ENCODE measurements at places on chromosomes 7 and 10.

GRCh38 chr7:76232698-76233097, 31.0 kb downstream of the SRRM3 start:
- DNase-seq = no peak

- DNase-seq = no peak
These were observed 40.5 kb downstream of the LYZL1 start for GRCh38 chr10:29329420-29329819.

DNA sequence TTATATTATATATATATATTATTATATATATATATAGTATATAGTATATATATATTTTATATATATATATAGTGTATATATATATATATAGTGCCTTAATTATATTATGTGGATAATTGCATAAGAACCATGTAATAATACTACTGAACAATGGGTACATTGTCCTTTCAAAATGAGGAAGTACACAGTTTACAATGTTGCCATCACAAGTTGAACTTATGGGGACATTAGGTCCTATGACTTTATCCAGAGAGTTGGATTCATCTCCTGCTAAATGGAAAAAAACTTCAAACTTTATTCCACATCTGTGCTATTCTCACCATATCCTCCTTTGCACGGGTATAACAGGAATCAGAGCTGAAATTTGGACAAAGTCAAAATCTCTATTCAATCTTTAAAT, 105.0 kb upstream of the AGR3 start:
- DNase-seq = no peak

GRCh38 chr10:93872375-93873158, 21.2 kb upstream of the SLC35G1 start:
- no peak for DNase-seq

GRCh38 chr7:3415861-3416312, 114.8 kb downstream of the SDK1 start:
- DNase-seq = no peak

- DNase-seq = no peak
These were observed 7.9 kb downstream of the ANTXRL start for GRCh38 chr10:46294641-46295220.

DNA sequence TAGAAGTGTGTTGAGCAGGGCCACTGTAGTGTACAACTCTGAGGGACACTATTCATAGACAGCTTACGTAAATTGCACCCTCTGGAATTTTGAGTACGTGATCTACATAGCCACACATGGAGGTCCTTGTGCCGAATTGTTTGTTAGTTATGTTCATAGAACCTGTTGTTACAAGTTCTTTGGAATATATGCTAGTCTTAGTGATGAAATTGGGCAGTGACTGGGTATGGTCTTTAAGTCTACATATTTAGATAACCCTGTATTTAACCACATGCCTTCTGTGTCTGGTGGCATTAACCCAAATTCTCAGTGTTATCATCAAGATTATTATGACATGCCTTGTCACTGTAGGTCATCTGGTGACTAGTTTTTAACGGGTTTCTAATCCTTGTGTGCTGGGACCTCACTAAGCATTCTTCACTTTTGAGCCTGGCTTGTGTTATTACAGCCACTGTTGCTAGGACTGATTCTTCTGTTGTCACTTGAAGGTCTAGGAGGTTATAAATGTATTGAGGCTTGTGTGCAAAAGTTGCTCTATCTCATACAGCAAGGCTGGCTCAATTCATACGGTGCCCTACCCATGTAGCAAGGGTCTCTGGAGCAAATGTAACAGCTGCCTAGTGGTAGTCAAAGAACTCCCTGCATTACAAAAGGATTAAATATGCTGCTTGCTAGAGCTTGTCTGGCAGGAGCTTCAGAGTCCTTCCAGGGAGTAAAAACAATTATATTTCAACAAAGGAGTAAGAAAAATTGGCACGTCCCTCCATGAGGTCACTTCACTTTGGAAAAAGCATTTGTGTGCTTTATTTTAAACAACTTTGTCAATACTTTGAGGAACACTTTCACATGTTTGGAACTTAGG, 65.4 kb downstream of the CDK14 start:
- DNase-seq = no peak

DNA sequence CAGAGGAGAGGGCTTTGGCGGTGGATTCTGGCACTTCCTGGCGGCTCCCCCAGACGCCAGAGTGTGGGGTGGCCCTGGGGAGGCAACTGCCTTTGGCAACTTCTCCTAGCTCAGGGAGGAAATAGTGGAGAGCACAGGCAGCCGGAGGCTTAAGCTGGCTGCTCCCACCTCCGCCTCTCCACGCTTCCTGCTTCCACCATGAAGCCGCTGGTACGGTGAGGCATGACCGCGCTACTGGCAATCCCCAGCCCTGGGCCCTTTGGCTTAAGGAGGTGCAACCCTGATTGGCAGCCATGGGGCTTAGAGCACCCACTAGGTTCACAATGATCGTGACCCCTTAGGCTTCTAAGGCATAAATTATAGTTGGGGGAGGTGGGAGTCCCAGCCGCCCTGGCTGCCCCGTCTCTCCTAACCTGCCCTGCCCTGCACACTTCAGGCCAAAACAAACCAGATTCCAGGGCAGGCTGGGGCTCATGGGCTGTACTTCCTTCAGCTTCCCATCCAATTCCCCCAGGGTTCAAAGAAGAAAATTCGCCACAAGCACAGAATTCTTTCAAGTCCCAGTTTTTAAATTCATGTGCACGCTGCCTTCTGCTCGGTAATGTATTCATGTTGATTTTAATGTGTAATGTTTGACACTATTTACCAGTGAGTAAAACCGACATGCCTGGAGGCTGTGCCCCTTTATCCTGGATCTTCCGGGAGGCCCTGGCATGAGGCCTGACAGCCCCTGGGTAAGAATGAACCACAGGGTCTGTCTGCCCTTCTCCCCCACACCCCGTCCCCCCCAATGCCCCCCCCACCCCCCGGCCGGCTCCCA, 90.7 kb upstream of the LRRC4 start:
- no peak for DNase-seq

DNA sequence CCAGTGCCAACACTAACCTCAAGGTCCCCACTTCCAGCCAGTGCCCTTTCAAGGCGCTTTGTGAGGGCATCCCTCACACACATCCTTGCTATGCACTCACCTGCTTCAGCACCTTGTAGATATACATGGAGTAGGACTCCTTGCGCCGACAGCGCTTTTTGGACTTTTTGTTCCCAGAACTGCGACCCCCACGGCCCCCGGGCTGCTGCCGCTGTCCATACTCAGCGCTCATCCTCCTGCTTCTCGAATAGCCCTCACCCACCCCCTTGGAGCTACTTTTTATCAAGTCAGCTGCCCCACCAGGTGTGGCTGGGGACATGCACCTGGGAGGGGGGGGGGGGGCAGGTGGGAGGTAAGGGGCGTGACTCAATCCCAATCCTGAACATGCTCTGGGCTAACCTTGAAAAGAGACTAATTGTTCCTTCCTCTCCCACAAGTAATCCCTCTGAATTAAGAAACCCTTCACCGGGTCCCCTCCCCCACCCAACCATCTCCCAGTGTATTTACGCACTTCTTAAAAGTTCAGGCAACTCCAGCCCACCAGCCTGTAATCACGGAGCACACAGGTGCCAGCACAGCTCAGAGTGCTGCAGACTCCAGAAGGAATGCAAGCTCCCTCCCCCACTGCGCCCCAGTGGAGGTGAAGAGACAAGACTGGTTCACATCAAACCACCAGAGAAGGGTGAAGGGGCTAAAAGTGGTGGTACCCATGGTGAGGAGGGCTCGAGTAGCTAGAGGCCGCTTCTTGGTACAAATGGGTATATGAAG, at the start of gene H2BK1:
H2BK1 (minus strand) TSS at position 402 of the 768 bp plus-strand sequence; CDS start at position 232, 170 bp downstream.
- DNase-seq = no peak

DNA sequence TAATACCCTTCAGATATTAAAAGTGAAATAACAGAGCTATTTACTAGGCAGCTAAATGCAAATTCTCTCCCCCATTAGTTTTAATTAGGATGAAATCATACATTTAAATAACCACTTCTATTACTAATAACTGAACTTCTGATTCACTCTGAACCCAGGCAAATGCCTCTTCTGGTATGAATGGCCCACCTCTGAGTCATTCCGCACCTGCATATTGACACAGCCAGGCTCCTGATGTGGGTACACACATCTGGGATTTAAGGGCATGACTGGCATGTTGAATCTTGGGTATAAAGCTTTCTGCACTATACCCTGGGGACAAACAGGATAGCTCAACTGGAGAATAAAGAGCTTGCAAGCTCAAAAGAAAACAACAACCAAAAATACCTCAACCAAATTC, 140.9 kb downstream of the AUTS2 start:
- peak; percentile 86 for DNase-seq

- DNase-seq = no peak
These were observed 22.6 kb downstream of the AQP1 start for GRCh38 chr7:30934225-30934624.

- DNase-seq = no peak
These were observed 367.7 kb upstream of the HPS1 start for GRCh38 chr10:98814470-98814869.

DNA sequence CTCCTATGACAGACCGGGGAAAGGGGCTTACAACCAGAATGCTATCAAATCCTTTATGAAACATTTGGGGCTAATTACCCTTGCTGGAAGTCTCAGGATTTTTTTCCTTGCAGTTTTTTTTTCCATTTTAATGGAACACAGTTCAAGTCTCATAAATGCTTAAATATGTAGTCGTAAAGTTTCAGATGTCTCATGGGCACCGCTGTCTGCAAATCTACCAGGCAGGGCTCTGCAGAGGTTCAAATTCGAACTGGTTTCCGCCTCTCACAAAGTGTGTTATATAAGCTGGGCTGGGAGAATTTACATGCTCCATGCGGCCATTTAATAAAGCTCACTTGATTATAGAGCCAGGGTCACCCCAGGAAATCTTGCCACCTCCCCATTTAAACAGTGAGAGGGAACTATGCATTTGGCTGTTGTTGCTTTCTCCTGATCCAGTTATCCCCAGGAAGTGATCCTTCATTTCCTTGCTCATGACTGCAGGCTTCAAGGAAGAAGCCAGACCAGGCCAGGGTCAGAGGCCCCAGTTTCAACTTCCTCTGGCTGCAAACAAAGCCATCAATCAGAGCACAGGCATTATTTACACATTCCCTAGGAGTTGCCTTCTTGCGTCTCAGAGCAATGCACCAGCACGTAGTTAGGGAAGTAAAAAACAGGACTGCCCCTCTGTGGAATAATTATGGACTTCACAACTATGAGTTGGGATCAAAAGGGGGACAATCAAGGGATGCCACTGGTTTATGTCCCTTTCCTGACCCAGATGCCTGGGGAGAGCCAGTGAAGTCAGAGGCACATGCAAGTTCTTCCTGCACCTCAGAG, 358.8 kb downstream of the PRPF18 start:
- DNase-seq = no peak

DNA sequence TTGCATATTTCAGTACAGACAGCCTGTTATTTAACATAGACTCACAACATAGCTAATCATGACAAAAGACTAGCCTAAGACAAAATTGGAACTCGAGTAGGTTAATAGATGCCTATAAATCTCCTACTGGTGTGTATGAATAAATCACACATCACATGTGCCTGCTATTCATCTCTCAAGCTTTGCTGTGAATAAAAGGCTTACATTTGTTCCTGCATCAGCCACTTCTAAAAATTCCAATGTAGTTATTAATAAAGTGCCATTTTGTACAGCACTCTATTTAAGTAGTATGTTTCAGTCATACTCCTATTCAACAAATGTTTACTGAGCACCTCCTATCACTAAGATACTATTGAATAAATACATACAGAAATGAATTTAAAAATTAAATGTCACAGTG, 486.3 kb downstream of the NRG3 start:
- DNase-seq = no peak

- no peak for DNase-seq
These were observed 30.9 kb downstream of the CAMK2B start for GRCh38 chr7:44294325-44295069.

DNA sequence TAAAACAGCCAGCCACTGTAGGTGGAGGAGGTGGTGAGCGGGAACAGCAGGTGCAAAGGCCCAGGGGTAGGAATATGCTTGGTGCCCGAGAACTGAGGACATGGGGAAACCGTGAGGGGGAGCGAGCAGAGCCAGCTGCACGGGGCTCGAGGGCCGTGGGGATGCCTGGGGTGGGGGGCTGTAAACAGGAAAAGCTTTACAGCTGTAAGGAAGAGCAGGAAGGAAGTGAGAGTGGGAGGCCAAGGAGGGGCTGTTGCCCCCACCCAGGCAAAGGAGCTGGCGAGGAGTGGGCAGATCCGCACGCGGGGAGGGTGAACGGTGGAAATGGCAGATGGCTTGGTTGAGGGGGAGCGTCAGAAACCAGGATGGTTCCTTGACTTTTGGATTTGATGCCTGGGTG, 34.4 kb downstream of the ZMIZ1 start:
- no peak for DNase-seq

DNA sequence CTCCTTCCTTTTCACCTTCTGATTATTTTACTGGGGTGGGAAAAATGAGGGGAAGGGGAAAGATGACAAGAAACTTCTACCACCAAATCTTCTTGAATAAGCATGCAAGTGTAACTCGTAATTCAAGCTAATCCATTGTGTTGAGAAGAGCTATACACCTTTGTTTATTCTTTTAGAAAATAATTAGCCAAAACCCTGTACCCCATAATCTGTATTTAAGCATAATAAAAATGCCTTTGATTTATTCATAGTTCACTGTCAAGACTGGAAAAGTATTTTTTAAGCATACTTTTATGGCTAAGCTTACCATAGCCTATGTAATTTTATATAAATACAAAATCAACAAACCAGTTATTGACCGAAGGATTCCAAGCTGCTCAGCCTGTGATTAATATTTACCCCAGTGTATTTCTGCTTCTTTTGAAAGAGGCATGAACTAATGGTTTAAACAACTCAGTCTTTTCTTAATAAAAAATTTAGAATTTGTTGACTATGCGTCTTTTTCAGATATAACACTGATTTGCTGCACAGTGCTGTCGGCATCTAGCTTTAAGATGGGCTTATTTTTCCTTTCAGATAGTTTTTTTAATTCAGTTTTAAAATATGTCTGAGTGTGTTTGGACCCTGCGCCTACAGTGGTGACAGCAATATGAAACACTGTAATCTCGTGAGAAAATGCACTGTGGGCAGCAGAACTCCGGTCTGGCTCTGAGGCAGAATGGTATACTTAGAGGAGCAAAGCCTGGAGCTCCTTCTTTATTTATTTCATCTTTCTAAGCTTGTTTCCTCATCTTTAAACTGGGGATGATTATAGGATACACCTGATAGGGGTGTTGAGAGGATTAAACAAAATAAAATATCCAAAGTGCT, 238.8 kb upstream of the LRGUK start:
- no peak for DNase-seq

- DNase-seq = no peak
These were observed 97.4 kb downstream of the SVOPL start for GRCh38 chr7:138603549-138604318.
